Stimulated activated CD4-positive, alpha-beta T cell treated with anti-CD3 and anti-CD28 coated beads, Interleukin-12 subunit alpha, Interleukin-12 subunit beta, amount 100 ng/mL, for 4 hours (primary cell): ENCODE measurements at places on chromosomes 3 and 15.

DNA sequence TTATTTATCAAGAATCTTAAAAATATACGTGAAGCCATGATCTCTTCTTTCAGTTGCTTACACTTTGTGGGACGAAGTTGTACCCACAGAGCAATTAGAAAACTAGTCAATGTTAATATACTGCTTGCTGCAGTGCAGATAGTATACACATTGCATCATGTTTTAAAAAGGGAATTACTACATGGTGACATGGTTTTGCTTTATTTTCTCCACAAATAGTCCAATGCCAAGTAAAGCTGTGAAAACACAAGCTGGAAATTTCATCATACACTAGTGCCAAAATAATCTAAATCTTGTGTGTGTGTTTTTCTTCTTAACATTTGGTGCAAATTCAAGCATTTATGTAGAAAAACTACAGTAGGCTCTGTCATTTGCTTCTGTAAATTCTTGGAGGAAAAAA lies 233.0 kb downstream of the EPHA3 start:
- DNase-seq, result no peak

DNA sequence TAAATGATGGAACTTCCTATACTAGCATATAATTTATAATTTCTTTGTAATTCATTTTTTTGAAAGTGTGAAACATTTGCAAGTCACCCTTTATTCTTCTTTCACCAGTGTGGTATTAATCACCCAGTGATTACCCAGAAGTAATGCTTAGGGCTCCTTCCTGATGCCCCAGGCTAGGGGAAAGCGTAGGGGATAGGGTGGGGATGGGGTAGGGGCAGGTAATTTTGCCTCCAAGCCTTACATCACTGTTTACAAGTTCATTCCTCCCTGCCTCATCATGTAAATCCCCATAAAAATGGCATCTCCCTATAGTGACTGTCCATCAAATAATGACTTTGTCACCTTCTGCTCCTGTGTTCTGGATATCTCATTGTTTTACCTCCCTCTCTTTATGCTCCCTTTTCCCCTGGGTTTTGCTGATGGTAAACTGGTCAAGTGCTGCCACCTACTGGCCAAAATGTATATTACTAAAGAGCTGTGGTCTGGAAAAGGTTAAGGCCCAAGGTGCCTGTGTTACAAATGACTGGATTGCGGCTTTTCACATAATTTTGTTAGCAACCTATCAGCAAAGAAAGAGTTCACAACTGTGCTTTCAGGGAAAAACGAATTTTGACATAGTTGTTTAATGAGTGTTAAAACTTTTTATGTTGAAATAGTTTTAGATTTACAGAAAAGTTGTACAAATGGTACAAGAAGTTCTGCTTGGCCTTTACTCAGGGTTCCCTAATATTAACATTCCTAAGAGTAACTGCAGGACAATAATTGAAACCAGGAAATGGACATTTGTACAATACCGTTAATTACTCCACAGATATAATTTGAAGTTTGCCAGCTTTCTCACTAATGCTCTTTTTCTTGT lies 54.7 kb downstream of the ONECUT1 start:
- peak; percentile 37 for DNase-seq

GRCh38 chr15:100394736-100395440 lies 53.1 kb upstream of the ADAMTS17 start:
- DNase-seq, result no peak

- no peak for DNase-seq
These were observed 58.0 kb upstream of the ULK4 start for GRCh38 chr3:42019953-42020260.

- DNase-seq, result peak; percentile 74
These were observed 21.1 kb upstream of the CDCP1 start for GRCh38 chr3:45167011-45167911.

- no peak for DNase-seq
These were observed 67.9 kb upstream of the HEG1 start for GRCh38 chr3:125123451-125124305.

DNA sequence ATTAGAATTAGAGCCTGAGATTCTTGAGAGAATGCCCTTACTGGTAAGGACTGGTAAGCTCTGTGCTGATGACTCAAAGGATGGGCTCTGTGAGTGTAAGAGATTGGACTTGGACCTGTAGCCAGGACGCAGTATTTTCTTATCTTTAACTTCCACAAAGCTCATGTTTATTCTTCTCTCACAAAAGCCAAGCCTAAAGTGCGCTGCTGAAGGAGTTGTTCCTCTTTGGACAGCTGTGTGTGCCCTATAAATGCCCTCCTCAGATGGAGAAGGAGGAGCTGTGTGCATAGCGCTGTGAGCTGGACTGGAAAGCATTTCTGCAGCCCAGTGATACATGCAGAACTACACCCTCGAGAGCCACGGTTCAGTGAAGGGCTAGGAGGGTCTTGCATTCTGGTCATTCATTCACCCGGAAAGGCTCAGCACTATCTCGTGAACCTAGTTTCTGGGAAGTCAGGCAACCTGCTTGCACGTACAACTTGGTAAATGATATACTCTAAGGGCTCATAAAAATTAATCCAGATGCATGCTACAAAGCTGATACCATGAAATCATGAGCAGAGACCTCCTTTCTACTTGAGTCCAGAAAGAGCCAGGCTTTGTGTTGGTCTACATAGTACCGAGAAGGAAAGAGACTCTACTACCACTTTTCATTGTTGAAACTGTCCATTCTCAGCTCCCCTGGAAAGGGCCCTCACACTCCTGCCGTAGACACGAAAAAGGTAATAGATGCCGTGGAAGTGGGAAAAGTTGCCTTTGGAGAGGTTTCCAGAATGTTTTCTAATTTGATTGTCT lies 103.0 kb upstream of the TBL1XR1 start:
- no peak for DNase-seq

DNA sequence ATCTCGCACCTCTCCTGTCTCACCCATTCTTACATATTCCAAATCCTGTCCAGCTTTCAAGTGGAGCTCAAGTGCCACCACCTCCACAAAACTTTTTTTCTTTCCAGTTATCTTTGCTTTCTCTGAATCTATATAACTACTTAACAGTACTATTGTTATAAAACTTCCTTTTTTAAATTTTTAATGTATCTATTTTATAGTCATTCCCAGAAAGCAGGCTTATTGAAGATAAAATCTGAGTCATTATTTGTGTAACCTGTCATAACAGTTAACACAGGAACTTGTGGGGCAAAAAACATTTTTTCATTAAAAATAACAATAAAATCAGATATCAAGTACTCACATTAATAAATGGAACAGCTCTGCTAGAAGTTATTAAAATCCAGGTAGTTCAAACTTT lies 73.3 kb upstream of the ALCAM start:
- no peak for DNase-seq

GRCh38 chr3:52650439-52650838 lies 35.3 kb downstream of the PBRM1 start:
- no peak for DNase-seq

GRCh38 chr15:85607141-85607806 lies 187.5 kb downstream of the KLHL25 start:
- no peak for DNase-seq

DNA sequence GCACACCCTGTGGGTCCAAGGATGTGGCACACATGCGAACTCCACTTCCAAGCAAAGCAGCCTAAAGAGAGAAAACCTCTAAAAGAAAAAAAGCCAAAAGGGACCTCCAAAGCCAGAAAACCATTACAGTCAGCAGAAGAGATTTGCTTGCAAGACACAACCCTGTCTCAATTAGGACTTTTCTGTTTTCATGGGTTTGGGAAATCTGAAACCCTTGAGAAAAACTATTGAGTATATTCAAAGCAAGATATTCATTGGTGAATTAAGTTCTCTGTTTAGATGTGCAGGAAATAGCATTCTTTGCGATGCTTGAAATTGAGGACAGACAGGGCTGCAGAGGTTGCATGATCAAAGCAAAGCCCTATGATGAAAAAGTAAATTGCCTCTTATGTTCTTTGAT lies 10.2 kb upstream of the LDHAL6B start:
- no peak for DNase-seq

- DNase-seq, result no peak
These were observed 982 bp downstream of the TAGLN3 start for GRCh38 chr3:111999484-112000324.

- no peak for DNase-seq
These were observed 20.8 kb downstream of the TM4SF1 start for GRCh38 chr3:149356630-149357029.

- peak; percentile 10 for DNase-seq
These were observed 34.8 kb upstream of the CTSH start for GRCh38 chr15:78979456-78980320.

DNA sequence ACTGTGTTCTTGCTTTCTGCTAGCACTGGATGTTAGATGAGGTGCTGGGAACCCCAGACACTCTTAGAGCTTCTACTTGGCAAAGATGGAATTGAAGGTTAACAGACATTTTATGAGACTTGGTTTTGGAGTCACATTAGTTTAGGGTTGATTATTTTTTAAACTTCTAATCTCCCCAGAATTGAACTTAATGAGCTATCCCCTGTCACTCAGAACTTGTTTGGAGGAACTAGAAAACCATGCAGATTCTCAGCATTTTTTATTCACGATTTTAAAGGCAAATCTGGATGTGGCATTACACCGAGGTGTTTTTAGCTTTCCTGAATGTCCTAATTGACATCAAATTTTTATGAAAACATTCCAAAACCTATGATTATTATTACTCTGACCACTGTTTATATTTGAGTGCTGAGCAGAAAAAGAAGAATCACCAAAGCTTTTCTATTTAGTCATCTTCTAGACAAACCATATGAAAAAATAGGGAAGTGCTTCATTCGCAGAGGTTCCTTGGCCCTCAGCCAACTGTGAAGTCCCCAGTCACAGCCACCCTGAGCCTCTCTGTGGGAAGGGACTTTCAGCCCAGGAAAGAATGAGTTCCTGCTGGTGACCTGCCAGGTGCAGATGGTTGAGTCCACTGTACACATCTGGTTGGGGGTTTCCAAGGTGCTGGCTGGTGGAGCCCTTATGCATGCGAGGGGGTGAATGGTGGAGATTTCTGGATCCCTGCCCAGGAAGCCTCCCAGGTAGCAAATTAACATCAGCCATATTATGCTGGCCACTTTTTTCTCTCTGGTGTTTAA lies 196.0 kb upstream of the TOPAZ1 start:
- DNase-seq, result no peak
